ENCODE measurements at places on chromosomes 16 and 17. TPM values are rescaled to one million over a fixed set of nuclear protein-coding genes. Genes with fewer than 3 reads are reported as not detected.

DNA sequence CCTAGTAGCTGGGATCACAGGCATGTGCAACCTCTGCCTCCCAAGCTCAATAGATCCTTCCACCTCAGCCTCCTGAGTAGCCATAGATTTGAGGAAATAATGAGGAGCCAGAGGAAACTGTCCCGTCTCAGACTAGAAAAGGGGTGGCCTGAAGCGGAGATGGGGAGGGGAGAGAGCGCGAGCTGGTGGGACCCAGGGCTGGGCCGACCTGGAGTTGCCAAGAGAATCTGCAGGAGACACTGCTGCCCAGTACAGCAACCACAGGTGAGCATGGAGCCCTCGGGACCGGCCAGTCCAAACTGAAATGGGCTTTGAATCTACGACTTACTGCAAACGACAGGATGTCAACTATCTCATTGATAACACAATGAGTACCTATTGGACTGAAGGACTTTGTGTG is 24.3 kb downstream of the CD300A start:
- no peak for DNase-seq

GRCh38 chr16:2432801-2433505 is 3.7 kb downstream of the CCNF start:
- no peak for DNase-seq

DNA sequence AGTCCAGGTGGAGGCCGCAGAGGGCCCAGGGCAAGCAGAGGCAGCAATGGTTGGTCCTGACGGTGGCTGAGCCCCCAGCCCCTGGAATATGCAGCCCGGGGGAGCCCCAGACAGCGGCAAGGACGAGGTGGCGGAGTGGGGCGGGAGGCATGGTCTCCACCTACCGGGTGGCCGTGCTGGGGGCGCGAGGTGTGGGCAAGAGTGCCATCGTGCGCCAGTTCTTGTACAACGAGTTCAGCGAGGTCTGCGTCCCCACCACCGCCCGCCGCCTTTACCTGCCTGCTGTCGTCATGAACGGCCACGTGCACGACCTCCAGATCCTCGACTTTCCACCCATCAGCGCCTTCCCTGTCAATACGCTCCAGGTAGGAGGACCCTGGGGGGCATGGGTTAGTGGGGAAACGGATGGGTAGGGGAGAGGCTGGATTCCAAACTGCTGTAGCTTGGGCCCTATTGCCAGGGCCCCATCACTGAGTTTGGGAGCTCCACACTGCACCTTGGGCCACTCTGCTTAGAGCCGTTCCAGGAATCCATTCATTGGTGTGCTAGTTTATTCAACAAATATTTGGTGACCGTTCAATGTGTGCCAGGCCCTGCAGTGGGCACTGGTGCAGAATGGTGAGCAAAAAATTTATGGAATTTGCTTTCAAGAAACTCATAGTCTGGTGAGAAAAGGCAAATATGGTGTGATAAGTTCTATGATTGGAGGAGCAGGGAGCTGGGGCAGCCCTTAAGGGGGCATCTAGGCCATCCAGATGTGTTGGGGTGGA is 3.8 kb downstream of the RASL10B start:
- DNase-seq: no peak

GRCh38 chr17:72400488-72400827 is 279.6 kb downstream of the SOX9 start:
- DNase-seq: no peak

DNA sequence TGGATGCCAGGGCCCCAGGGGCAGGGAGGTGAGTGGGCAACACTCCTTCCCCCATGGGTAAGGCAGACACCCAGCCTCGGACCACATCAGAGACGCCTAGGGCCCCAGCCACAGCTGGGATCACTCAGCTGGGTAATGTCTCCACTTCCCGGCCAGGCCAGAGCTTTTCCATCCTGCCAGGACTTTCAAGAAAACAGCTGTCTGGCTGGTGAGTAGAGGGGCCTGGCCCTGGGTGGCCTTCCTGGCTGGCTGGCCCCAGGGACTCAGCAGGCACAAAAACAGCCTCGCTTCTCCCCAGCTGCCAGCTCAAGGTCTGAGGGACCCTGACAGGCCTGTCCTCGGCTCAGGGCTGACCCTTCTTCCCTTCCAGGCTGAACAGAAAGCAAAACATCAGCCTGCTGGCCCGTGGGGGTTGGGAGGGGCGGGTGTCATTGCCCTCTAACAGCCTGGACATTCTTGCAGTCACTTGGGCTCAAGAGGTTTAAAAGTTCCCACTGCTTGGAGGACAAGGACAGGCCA is 45.3 kb upstream of the JPH3 start:
- no peak for DNase-seq

DNA sequence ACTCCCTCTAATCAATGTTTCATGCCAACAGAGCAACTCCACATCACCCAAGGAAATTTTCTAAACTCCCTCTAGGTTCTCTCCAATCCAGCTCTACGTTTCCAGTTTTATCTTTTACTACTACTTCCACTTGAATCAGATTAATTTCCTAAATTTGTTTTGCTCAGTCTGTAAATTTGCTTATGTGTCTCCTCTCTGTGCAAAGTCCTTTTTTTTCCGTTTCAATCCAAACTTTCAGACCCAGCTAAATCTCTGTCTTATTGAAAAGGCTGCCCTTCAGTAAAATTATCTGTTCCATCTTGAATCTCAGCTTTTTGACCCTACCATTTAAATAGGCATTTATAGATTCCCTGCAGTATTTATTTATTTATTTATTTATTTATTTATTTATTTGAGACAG is 61.4 kb upstream of the COX10 start:
- no peak for DNase-seq

The HSF5 gene
- not detected for total RNA-seq

The IRX3 gene
- 45.2 TPM for total RNA-seq

The KCNJ12 gene
- 0.76 TPM for total RNA-seq

The GUCY2D gene
- 0.34 TPM for total RNA-seq

Data from mesothelial cell of epicardium (in vitro differentiated cells).